ENCODE measurements at places on chromosomes 4 and X.

DNA sequence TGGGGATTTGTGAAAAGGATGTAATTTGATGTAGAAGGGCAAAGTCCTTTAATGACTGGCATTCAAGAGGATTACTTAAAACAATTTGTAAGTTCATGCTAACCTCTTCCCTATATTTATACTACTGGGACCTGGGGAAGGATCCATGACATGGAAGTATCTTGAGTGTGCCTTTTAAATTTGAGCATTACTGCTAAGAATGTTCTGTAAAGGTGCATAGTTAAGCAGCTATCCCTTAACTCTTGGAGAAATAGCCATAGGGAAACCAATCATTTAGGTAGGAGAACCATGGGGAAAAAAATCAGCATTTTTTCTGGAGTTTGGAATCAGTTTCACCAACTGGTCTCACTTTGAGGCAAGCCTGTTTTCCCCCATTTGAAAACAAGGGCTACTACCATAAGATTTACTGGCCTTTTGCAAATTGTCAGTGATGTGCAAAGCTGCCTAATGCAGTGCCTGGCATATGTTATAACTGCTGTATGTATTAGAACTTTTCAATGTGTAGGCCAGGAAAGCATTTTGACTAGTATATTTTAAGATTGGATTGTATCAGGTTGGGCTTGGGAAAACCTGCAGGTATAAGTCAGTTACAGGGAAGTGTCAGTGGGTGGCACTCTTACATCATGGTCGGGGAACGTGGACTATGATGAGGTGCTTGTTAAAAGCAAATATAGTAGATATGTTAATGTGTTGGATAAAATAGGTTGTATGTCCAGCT lies 72.1 kb downstream of the PRSS12 start:
- DNase-seq: peak; percentile 60

DNA sequence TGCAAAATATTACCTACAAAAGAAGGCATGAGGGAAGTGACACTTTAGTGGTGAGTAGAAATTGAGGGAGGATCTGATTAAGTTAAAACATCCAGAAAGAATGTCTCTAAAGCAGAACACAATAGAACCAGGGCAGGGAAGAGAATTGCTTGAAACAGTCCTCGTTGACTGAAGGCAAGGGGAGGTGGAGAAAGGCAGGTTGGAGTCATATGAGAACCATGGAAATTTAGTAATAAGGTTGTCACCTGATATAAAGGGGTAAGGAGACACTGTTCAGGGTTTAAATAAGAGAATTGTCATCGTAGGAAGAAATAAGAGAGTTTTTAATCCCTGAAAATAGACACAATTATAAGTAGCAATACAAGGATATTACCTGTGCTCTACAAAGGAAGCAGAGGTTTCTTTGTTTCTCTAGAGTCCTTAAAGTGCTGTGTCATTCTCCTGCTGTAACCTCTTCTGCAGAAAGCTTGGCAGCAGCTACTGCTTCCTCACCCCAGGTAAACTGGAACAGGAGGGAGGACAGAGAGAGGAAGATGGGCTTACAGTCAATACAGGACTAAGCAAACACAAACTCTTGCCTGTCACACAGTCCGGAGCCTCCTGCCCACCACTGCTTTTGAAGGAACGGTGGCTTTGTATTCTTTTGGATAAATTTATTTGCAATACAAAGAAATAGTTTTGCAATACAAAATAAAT lies 258.4 kb downstream of the PPARGC1A start:
- DNase-seq: no peak

- DNase-seq: no peak
These were observed 14.4 kb downstream of the SHROOM4 start for GRCh38 chrX:50799531-50799961.

- no peak for DNase-seq
These were observed 30.0 kb upstream of the CYP2U1 start for GRCh38 chr4:107901213-107901934.

- no peak for DNase-seq
These were observed 793 bp upstream of the DCUN1D4 start for GRCh38 chr4:51842167-51842553.

- no peak for DNase-seq
These were observed 16.2 kb upstream of the FHL1 start for GRCh38 chrX:136130931-136131833.

DNA sequence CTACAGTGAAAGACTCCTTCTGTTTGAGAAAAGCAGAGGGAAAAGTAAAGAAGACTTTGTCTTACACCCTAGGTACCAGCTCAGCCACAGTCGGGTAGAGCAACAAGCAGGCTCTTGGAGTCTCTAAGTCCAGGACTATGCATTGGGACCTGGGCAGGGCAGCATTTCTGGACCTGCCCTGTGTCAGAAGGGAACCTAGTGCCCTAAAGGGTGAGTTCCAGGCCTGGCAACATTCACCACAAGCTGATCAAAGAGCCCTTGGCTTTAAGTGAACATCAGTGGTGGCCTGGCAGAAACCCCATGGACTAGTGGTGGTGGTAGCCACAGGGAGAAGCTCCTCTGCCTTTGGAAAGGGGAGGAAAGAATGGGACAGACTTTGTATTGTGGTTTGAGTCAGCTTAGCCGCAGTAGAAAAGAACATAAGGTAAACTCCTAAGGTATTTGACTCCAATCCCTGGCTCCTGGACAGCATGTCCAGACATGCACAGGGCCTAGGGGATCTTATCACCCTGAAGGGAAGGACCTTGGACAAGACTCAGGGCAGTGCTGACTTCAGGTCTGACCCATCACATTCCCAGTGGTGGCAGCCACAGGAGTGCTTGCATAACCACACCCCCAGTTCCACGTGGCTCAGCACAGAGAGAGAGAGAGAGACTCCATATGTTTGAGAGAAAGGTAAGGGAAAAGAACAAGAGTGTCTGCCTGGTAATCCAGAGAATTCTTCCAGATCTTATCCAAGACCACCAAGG lies 32.6 kb downstream of the CCDC158 start:
- DNase-seq: no peak

- DNase-seq: no peak
These were observed 249.1 kb downstream of the DCLK2 start for GRCh38 chr4:150327262-150327780.

DNA sequence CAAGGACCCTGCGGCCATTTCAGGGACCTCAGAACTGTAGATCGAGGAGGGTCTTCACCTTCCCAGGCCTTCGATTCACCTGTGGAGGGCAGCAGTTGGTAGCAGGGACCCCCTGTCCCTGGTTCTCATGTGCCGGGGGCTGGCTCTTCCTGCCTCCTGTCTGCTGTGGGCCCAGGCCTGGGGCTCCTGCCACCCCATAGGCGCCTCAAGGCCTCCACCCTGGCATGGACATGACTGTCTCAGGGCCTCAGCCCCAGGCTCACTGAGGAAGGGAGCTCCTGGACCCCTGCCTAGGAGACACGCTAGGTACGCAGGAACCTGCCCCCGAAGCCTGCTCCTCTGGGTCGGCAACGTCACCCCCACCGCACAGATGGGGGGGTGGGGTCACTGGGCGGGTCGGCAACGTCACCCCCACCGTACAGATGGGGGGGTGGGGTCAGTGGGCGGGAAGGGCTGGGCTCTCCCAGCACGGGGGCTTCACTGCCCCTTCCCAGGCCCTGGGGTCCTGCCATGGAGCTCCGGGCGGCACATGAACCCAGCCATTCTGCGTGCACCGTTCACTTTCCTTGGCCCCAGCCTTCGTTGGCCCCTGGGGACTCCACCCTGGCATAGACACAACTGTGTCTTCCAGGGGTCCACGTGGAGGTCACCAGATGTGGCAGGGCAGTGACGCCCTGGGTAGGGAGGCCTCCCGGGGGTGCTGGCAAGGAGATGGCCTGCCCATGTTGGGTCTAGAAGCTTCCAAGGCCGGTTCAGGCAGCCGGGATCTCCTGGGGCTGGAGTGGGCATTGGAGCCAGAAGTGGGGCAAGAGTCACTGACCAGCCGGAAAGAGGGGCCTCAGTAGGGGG lies 3.5 kb upstream of the HGFAC start:
- no peak for DNase-seq

DNA sequence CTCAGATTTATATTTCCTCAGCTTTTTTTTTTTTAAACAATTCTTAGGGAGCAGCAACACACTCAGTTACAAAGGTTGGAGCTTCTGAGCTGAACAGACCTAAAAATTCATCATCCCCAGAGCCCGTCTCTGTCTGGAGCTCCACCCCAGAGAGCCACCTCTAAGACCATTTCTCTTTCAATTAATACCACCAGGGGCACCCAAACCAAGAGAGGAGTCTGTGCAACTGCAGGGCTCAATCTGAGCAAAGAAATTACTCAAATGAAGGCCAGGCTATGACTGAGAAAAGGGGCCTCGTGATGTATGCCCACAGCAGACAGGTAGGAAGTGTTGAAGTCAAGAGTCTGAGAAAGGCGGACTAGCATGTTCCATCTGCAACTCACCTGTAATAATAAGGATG lies 95.5 kb downstream of the C4orf51 start:
- DNase-seq: no peak

DNA sequence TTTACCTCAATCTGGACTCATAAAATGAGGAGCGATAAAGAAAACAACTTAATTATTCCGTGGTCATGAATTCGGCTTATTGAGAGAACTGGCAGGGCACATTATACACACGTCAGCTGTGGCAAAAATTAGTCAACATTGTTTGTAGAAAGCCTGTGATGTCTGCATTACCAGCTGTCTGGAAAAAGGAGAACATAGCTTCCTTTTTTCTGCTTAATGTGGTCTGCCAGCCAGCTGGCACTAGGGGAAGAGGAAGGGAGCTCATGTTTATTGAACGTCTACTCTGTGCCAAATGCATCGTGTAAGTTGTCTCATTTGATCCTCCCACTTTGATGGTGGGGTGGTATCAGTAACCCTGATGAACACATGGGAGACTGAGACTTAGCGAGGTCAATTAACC lies 367.6 kb downstream of the ARHGAP24 start:
- DNase-seq: peak; percentile 64
